ENCODE measurements at places on chromosomes 2 and 18. TPM values are rescaled to one million over a fixed set of nuclear protein-coding genes. Genes with fewer than 3 reads are reported as not detected.
A peak's percentile ranks its signal among the peaks of the same experiment; 100 is the strongest.

DNA sequence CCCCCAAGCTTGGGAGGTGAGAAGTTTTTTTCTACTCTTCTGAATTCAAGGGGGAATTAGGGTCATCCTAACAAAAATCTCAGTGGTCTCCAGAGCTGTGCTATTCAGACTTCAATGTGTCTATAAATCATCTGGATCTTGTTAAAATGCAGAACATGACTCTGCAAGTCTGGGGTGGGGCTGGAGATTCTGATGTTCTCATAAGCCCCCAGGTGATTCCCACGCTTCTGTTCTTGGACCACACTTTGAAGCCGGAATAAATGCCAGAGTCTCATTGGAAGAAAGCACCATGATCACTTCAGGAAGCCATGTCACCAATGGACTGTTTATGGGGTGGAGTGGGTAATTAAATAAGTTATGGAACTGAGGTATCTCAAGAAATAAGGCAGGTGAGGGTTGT lies 22.2 kb upstream of the SLC16A14 start:
- no peak for DNase-seq

GRCh38 chr2:422676-423435 lies 135.0 kb upstream of the ALKAL2 start:
- DNase-seq, result no peak

DNA sequence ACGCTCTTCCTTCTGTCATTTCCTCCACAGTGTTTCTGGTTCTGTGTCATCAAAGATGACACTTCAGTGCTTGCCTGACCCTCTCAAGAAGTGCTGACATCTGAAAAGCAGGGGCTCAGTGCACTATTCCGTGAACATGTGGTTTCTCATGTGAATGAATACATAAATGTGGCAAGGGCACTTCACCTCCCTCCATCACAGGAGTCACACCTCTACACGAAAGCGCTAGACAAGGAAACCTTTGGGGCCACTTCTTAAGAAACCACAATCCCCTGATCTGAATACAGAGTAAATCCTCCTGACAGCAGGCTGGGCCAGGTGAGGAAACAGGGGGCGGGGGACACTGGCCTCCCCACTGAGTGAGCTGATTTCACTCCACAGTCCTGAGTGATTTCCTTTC lies 145.8 kb upstream of the ACAA2 start:
- DNase-seq, result no peak

DNA sequence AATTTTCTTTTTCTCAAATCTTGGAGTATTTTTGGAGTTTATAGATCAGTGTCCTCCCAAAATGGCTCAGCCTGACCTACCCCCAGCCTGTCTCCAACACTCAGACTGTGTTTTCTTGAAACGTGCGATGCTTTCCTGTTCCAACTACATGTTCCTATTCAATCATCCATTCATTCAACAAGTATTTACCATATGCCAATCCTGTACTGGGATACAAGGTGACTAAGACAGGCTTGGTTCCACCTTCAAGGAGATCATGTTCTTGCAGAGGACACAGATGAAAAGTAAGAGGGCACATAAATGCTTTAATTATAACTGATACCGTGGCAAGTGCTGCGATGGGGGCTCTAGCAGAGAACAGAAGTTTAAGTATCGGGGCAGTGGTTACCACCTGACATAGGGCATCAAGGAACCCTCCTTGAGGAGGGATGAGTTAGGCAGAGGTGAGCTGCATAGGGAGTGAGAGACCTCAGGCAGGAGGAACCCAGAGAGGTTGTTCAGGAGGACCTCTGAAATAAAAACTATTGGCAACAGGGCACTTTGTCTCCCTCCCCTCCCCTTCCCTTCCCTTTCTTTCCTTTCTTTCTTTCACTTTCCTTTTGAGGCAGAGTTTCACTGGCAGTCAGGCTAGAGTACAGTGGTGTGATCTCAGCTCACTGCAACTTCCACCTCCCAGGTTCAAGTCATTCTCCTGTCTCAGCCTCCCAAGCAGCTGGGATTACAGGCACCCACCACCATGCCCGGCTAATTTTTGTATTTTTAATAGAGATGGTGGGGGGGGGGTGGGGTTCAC lies 469.0 kb downstream of the EPHA4 start:
- DNase-seq, result no peak

GRCh38 chr2:143422681-143423080 lies 293.5 kb downstream of the ARHGAP15 start:
- no peak for DNase-seq

- DNase-seq, result peak; percentile 89
Measured at GRCh38 chr2:85737481-85737880, 16.3 kb upstream of the ATOH8 start.

DNA sequence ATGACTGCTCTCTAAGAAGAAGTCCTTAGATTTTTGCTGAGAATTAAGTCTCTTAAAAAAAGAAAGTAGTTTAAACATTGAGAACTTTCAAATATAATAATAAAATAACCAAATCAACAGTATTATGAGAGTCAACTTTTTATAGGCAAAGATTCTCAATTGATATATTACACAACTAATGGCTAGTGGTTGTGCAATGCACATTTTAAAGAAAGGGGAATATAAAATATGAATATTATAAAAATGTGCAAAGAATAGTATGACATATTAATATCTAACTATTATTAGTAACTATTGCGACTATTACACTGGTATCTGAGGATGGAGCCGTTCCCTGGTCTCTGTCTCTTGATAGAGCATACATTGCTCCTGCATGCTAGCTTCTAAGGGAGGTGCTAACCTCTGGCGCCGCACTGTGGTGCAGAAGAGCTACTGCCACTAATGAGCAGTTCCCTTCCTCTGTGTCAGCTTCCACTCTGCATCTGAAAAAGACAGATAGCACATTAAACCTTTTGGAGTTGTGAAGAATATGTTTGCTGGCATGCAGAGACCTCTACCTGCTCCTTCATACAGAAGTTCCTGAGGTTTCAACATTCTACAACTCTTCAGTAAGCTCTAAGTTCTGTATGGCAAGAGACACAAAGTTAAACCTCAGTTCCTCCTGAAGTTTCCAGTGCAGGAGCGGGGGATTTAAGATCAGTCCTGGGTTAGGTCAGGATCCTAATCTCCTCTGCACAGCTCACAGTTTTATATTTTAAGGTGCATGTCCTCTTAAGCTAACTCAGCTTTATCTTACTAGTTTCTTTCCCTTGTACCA lies 3.5 kb upstream of the SLC9A2 start:
- DNase-seq, result peak; percentile 78

- peak; percentile 88 for DNase-seq
Measured at GRCh38 chr2:218217360-218218267, 625 bp downstream of the ARPC2 start.

- DNase-seq, result no peak
Measured at GRCh38 chr2:15814403-15814802, 125.9 kb upstream of the MYCN start.

DNA sequence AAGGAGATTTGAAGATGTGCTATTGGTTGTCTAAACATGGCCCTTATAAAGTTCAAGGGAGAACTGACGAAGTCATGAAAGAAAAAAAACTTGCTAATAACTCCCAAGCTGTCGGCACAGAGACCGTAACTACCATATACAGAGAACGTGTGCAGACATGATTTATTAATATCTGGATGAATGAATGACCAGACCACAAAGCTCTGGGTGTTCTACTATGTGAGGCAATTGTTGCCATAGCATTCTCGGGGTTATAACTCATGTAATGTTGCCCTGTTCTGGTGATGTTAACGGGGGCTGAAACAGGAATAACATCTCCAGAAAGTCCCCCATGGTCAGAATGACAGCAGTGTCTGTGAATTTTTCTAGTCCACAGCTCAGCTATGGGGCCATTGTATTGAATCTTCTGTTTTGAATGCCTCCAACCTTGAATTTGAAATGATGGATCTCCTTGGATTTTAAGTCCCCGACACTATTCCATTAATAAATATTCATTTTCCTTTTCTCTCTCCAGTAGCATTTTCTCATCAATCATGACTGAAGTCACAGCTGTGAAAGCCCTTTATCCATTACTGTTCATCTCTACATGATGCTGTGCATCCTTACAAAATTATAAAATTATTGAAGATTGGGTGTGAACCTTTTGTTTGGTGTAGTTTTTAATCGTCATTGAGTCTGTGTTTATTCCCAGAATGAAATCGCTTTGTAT lies 483.4 kb upstream of the KLHL29 start:
- DNase-seq, result no peak

GRCh38 chr2:125085904-125086303 lies 1060.8 kb downstream of the CNTNAP5 start:
- DNase-seq, result no peak

The PLGLB2 gene
- total RNA-seq, result 2.5 TPM

The CAPN14 gene
- total RNA-seq, result 0.21 TPM

The CRYBA2 gene
- not detected for total RNA-seq

The MOGAT1 gene
- total RNA-seq, result not detected

The OBSL1 gene
- total RNA-seq, result 76.7 TPM

The RUFY4 gene
- 0.39 TPM for total RNA-seq

The RSAD2 gene
- total RNA-seq, result 4.9 TPM
